GM23248 (cell line): ENCODE measurements at places on chromosomes 3 and 15.
A peak's percentile ranks its signal among the peaks of the same experiment; 100 is the strongest.

GRCh38 chr15:93360318-93360717 lies 271.3 kb upstream of the RGMA start:
- DNase-seq: no peak

GRCh38 chr3:123518892-123519485 lies 65.9 kb downstream of the HACD2 start:
- DNase-seq: peak; percentile 30

DNA sequence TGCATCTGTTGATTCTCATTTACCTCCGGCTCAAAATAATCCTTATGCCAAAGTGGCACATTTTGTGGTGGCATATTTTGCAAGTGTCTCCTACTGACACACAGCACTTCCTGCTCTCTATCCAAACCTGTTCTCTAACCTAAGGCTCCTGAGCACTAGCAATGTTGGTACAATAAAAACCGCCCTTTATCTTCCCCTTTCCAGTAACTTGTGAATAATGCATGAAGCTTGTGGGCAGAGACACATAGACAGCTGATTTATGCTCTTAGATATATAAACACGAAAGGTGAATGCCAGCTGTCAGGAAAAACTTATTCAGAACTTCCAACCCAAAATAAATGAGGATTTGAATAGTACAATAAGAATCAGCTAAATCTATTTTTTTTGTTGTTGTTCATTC lies 34.6 kb upstream of the ARPIN start:
- DNase-seq: no peak

DNA sequence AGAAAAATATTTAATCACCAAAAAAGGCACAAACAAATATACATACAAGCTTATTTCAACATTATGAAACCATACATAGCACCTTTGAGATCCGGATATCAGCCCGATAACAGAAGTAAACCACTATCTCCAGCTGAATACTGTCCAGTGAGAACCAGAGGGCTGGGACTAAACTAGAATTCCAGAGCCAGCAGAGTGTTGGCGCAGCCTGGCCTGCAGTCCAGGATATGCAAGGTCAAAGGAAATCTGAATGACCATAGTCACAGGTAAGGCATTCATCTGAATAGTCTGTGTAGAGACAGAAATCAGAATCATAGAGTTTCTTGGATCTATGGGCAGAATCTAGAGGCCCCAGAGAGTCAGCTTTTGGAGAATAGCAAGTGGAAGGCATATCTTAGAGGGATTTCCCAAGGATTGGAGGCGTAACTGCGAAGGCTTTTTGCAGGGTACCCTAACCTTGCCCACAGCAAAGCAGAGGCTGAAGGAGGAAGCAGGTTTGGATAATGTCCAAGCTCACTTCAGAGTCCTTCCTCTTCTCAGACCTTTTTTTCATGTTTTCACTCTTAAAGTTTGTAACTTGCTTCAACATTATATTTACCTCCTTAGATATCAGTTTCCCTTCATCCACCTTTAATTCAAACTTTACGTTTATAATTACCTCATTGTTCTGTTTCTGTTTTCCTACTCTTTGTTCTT lies 32.5 kb upstream of the TP63 start:
- no peak for DNase-seq

DNA sequence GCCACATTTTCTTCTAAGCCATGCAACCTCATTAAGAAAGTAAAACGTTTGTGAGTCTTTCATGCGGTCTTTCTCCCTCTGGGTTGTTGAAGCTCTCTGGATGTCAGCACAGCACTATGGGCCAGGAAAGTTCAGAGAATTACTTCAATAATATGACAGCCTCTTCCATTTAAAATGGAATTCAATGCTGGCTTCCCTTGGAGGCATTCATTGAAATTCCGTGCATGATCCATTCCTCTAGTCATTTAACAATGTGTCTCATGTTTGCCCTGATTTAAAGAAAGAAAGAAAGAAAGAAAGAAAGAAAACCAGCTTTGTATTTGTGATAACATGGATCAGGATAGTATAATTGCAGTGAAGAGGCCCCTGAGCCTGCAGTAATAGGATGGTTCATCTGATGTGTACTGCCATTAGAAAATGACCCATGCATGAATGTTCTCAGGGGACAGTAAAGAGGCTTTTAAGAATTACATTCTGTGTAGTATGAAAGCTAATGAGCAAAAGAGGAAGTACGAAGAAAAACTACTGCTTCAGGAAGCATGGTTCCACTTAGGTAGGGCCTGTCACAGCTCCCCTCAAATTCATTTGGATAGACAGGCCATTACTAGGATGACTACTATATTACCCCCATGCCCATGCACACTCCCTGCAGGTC lies 146.0 kb downstream of the ARPP21 start:
- no peak for DNase-seq

GRCh38 chr3:53518495-53518981 lies 24.1 kb downstream of the CACNA1D start:
- no peak for DNase-seq

DNA sequence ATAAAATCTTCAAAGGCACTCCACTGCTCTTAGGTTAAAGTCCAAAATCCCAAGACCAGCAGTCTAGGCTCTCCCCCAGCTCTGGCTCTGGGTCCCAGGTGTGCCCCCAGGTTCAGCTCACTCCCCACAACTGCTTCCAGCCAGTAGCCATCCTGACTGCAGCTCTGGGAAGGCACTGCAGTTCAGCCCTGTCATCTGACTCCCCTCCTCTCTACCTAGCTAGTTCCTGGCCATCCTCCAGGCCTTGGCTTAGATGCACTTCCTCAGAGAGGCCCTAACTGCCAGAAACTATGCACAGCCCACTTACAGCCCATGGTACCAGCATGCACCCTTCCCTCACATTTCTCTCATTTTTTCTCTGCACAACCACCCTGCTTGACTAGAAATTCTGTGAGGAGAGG lies 25.5 kb downstream of the TBC1D2B start:
- DNase-seq: no peak

GRCh38 chr15:91862891-91863504 lies 9.5 kb downstream of the SLCO3A1 start:
- no peak for DNase-seq

GRCh38 chr3:192409838-192410683 lies 317.3 kb downstream of the FGF12 start:
- DNase-seq: peak; percentile 3

DNA sequence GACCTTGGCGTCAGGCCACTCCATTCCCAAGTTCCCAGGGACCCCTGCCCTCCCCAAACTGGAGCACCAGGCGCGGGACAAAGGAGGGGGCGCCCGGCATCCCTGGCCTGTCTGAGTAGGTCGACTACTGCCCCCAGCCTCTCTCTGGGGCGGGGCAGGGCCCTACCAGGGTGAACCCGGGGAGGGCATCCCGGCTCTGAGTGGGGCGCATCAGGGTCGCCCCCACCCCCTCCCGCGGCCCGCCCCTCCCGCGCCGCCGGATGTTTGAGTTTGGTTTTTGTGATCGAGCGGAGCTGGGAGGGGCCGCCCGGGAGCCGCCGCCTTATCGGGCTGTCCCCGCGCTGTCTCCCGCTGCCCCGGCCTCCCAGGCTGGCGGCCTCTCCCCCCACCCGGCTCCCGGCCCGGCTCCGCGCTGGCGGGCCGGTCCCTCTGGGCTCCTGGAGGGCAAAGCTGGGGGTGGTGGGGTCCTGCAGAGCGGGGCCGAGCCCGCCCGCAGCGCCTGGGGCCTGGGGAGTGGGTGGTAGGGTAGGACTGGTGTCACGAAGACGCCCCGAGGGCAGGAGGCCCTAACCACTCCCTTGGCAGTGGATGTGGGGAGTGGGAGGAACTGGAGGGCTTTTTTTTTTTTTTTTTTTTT lies 47.2 kb upstream of the SMAD6 start:
- DNase-seq: peak; percentile 40

DNA sequence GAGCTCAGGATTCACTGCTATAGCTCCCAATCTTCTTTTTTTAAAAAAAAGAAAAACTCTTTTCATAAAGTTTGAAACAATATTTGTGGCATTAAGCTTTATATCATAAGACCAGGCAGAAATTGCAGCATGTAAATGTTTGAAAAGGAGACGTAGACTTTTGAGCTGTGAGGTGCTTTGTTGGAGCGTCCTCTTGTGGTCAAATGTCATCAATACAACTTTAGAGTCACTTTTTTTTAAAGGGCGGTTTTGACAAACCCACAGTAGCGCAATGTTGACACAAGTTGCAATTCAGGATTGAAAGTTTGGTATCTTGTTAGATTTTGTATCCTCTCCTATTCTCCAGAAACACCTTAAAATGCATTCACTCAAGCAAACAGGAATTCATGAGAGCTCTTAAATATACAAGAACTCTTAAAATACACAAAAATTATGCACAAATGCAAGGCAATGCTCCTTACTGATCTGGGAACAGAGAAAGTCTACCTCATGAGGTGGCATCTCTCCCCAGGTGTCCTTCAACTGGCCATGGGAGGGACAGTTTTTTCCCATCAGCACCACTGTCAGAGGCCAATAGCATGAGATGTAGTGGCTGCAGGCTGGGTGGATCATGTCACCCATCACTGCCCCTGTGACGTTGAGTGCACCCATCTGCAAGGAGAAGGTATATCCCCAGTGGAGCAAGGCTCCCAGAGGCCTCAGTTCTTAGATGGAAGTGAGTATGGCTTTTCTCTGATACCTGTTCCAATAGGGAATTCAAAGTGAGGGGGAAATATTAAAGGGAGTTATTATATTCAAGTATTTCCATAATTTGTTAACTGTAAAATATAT lies 70.7 kb downstream of the ANXA2 start:
- peak; percentile 70 for DNase-seq

DNA sequence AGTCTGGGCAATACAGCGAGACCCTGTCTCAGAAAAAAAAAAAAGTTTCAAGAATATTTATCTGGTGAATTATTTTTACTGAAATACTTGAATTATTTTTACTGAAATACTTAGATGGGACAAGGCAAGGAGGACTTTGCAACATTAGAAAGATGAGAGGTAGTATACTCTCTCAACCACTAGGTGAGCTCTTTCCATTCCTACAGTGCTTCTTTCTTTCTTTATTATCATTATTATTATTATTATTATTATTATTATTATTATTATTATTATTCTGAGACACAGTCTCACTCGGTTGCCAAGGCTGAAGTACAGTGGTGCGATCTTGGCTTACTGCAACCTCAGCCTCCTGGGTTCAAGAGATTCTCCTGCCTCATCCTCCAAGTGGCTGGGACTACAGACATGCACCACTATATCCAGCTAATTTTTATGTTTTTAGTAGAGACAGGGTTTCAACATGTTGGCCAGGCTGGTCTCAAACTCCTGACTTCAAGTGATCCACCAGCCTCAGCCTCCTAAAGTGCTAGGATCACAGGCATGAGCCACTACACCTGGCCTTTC lies 468.8 kb downstream of the MAGI1 start:
- DNase-seq: no peak

DNA sequence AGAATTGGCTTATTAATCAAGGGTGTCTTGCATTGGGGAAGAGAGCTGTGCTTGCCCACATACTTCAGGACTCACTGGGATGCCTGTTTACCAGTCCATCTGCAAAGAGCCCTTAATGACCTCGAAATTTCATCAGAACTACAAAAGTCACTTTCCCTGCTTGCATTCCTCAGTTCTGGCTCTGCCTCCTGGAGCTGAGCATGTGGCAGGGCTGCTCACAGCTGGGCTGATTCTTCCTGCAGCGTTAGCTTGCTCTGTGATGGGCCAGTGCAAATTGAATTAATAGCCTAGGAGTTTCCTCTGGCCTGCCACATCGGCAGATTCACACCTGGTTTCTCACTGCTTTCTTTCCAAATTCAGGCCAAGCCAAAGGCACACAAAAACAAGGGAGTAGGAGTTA lies 108.9 kb downstream of the DUT start:
- DNase-seq: peak; percentile 86

GRCh38 chr15:63587527-63587926 lies 9.7 kb upstream of the FBXL22 start:
- peak; percentile 34 for DNase-seq

DNA sequence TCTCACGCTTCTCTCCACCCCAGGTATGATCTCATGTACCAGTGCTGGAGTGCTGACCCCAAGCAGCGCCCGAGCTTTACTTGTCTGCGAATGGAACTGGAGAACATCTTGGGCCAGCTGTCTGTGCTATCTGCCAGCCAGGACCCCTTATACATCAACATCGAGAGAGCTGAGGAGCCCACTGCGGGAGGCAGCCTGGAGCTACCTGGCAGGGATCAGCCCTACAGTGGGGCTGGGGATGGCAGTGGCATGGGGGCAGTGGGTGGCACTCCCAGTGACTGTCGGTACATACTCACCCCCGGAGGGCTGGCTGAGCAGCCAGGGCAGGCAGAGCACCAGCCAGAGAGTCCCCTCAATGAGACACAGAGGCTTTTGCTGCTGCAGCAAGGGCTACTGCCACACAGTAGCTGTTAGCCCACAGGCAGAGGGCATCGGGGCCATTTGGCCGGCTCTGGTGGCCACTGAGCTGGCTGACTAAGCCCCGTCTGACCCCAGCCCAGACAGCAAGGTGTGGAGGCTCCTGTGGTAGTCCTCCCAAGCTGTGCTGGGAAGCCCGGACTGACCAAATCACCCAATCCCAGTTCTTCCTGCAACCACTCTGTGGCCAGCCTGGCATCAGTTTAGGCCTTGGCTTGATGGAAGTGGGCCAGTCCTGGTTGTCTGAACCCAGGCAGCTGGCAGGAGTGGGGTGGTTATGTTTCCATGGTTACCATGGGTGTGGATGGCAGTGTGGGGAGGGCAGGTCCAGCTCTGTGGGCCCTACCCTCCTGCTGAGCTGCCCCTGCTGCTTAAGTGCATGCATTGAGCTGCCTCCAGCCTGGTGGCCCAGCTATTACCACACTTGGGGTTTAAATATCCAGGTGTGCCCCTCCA lies 19.1 kb downstream of the TYRO3 start:
- DNase-seq: no peak

GRCh38 chr3:123046262-123047061 lies 18.9 kb upstream of the SEMA5B start:
- DNase-seq: peak; percentile 44

DNA sequence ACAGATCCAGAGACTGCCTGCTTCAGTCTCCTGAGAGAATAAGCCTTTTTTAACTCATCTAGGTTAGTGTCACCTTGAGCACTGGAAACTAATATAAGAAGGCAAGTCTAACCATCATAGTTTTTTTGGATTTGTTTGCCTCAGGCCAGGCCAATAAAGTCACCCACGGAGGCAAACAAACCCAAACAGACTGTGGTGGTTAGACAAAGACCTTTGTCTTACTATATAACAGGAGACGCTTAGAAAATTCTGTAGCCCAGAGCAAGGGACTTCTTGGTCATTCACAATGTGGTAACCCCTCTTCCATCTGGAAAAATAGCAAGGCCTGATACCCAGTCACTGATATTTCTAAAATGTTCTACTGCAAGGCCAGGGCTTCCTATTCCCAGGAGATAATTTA lies 45.3 kb upstream of the PPP2R3A start:
- DNase-seq: no peak

DNA sequence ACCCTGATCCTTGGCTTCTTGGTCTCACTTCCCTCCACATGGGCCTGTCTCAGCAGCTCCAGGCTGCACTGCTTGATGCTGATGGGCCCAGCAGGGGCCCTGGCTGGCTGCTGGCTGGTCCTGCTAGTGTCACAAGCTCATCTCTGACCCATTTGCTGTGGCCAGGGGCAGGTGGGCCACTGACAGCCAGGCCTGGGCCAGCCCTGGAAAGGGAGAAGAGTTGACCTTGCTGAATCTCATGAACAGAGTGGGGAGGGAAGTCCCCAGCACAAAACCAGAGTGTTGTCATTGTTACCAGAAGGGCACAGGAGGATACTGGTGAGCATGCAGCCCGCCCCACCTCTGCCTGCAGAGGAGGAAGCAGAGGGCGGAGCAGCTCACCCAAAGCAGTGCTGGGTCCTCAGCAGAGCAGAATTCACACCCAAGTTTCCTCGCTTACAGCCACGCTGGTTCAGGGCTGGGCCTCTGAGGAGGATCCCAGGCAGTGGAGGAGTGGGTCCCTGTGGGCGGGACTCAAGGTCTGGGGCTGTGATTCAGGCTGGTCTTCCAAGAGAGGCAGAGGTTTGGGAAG lies 7.6 kb upstream of the KLF15 start:
- DNase-seq: no peak

GRCh38 chr3:184260724-184261269 lies 556 bp downstream of the CAMK2N2 start:
- peak; percentile 8 for DNase-seq
